NK-92 treated with Interleukin-12 subunit alpha and Interleukin-12 subunit beta, amount 100 ng/mL, for 24 hours (cell line): ENCODE measurements at places on chromosomes 11 and 22.

- no peak for DNase-seq
Observed at GRCh38 chr22:31089160-31090100, 8.3 kb downstream of the SMTN start.

GRCh38 chr11:28137832-28138231, 29.6 kb downstream of the METTL15 start:
- DNase-seq, result no peak

DNA sequence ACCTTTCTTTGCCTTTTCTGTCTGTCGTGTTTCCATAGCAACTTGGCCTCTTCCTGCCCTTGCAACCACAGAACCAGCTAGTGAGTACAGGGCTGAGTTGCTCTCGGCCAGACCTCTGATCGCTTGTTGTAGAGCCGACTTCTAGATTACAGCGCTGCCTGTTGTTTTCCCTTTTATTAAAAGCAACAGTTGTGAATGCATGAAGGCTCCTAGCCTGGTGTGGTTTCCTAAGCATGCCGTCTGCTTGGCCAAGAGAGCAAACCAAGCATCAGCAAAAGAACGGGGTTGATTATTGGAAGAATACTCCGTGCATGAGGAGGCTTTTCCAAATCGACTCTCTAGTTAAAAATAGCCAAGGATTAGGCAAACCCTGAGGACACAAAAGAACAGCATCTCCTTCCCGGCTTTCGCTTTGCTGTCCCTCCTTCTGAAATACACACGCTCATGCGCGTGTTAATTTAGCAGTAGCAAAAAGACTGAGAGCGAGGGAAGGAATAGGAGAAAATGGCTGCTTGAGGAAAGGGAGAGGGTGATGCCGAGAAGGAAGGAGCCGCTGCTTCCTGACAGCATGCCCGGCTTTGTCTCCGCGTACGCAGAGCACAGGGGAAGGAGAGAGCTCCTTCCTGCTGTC, 71.5 kb upstream of the TTC12 start:
- no peak for DNase-seq

DNA sequence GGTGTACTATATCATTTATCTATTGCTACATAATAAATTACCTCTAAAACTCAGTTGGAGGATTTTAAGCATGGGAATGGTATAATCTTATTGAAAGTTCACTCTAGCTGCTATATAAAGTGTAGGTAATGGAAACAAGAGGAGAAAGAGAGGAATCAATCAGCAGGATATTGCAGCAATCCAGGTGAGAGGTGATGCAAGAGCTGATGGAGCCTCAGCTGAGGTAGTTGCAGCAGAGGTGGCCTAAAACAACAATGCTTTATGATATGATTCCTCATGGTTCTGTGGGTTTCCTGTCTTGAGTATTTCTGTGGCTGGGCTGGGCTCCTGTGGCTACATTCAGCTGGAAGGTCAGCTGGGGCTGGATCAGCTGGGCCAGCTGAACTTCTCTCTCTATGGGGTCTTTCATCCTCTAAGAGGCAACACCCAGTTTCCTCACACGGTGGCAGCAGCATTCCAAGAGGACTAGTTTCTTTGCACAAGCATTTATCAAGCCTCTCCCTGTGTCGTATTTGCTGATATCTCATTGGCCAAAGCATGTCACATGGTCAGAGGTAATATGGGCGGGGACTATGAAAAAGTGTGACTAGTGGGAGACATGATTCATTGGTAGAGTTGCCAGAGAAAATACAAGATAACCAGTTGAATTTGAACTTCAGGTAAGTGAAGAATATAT, 135.4 kb upstream of the LARGE1 start:
- no peak for DNase-seq

GRCh38 chr11:581752-582151, 5.5 kb downstream of the PHRF1 start:
- DNase-seq, result no peak

DNA sequence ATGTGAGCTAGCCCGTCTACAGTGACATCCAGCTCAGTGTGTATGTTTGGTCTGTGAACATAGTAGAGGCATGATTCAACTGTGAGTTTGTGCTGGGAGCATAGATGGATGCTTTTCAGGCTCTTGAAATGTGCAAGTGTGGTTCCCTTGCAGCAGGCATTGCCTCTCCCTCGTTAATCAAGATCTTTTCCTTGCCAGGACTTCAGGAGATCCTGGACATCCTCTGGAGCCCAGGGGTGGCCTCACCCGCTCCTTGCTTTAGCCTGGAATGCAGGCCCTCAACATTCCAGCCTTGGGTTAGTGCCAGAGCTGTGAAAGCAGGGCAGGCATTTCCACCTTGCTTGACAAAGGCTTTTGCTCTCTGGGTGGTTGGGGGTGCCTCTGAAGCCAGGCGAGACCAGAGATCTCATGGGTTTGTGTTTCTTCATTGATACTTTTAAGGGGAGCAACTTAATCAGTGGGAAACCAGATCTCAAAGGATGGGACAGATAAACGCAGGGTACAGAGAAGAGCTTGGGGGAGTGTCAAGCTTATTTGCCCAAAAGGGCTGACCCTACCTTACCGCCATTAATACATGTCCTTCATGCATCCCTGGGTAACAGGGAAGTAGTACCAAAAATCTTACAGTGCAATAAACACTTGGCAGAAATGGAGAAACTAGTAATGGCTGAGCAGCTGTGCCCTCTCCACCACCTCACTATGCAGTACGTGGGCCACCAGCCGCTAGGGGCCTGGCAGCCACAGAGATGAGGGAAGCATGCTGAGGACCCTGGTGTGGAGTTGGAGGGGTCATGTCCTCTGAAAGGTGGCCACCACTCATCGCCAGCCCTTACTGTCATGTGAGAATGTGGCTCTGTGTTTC, 72.1 kb downstream of the PTPRJ start:
- no peak for DNase-seq

DNA sequence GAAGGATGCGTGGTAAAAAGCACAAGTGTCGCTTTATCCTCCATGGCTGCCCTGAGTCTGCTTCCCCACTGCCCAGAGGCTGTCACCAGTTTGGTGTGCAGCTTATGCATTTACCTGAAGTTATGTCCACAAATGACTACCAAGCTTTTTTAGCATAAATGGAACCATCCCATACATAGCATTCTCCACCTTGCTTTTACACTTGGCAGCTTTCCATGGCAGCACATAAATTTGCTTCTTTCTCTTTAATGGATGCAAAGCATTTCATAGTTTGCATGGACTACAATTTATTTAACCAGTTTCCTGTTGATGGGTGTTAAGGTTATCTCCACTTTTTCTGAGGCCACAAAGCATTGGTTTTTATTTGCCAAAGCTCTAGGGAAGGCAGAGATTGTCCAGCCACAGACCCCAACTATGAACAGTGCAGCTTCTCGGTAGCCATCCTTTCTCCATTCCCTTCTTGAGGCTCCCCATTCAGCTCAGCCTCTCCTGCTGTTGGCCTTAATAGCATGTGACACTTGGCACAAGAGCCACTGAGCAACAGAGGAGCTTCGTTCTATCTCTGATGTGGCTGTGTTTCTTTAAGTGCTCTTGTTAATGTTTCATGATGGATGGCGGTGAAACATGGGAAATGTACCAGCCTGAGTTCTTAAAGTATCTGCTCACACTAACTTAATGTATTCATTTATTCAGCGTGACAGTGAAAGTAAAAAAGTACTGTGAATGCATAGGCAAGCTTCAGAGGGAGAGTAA, 59.8 kb upstream of the NAV2 start:
- DNase-seq, result no peak

- no peak for DNase-seq
Observed at GRCh38 chr11:8775332-8775731, 92.7 kb downstream of the RPL27A start.

- no peak for DNase-seq
Observed at GRCh38 chr11:76801225-76801624, 18.1 kb downstream of the TSKU start.

DNA sequence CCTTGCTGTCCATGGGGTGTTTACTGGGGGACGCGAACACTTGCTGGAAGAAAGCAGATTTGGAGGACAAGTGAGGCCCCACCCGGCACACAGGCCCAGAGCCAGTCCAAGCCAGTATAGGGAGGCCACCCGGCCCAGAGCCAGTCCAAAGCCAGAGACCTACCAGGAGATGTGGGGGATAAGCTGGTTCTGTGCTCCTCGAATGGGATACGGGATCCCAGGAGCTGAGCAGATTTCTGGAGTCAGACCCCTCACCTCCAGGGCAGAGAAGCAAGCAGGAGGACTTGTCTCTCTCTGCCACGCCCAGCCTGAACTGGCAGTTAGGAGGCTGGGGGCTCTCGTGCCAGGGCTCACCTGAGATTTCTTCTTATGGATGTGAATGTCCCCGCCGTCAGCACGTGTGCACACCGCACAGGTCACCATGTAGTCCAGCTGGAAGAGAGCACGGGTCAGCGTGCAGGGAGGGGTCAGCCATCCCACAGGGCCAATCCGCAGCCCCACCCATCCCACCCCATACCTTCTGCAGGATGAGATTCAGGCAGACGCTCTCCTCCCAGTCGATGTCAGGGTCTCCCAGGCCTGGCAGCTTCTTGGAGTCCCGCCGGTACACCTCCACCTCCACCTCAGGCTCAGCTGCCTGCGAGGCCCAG, 35.3 kb downstream of the KIAA0930 start:
- no peak for DNase-seq

DNA sequence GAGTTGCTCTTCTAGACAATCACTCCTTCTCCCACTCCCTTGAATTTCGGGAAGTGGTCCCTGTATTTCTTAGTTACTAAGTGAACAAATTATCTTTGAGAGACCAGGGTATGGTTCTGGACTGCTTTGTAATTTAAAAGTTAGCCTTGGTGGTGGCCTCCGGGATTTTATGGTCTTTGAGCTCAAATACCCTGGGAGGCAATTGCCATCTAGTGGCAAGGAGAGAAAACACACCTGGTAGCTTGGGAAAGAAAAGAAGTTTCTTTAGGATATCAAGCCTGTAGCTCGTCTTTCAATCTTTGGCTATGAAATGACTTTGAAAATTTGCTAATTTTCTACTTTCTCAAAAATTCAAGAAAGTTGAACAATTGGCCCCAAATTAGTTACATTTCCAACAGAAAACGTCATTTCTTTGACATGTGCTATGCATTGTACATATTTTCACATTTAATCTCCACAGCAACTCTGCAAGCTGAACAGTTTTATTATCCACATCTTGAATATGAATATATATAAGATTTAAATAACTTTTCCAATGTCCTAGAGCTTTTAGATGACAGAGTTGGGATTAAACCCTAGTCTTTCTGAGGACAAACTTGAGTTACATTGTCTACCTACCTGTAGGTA, 39.1 kb downstream of the MMP27 start:
- no peak for DNase-seq

DNA sequence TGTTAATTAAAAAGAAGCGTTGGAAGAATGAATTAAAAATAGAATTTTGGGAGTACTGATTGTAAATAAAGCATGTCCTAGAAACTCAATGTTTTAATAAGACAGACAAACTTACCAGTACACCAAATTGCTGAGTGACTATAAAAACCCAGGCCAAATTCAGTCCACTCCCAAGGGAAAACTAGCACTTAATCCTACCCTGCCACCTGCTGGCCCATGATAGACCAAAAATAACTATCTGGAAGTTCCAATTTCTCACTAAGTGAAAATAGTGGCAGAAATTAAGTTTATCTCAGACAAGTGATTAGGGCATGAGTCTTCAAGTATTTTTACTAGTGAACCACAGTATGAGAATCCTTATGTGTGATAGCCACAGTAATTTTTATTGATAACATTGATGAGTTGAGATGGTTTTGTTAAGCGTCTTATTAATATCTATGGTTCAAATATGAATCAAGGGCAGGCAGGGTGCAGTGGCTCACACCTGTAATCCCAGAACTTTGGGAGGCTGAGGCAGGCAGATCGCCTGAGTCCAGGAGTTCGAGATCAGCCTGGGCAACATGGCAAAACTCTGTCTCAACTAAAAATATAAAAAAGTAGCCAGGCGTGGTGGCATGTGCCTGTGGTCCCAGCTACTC, 9.8 kb upstream of the DDX10 start:
- no peak for DNase-seq

DNA sequence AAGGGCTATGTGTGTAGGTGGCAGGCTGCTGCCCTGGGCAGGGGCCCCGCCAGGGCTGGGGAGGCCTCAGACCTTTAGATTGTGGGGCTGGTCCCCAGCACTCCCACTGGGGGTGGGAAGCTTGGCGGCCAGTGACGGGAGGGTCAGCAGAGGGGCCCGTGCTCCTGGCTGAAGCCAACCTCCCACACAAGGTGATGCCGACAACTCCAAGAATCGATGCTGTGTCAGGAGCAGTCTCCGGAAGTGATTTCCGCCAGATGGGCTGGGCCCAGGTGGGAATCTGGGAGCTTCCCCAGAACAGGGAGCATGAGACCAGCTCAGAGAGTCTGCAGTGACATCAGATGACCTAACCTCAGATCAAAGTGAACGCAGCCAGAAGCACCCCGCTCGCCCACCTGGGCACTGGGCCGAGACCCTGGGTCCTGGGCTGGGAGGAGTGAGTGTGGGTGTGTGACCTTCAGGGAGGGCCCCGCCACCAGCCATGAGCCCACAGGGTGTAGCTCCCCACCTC, 7.7 kb downstream of the TRPM5 start:
- DNase-seq, result no peak

- no peak for DNase-seq
Observed at GRCh38 chr22:24400034-24400725, 27.2 kb upstream of the ADORA2A start.

GRCh38 chr11:113319085-113319484, 4.7 kb downstream of the TTC12 start:
- DNase-seq, result no peak

- no peak for DNase-seq
Observed at GRCh38 chr11:101269990-101270660, 140.5 kb upstream of the PGR start.

- DNase-seq, result no peak
Observed at GRCh38 chr11:12163181-12163941, 53.0 kb downstream of the MICAL2 start.

GRCh38 chr22:28151151-28151816, 232.2 kb upstream of the PITPNB start:
- DNase-seq, result no peak

GRCh38 chr22:47736186-47737034, 974.0 kb downstream of the TBC1D22A start:
- no peak for DNase-seq

DNA sequence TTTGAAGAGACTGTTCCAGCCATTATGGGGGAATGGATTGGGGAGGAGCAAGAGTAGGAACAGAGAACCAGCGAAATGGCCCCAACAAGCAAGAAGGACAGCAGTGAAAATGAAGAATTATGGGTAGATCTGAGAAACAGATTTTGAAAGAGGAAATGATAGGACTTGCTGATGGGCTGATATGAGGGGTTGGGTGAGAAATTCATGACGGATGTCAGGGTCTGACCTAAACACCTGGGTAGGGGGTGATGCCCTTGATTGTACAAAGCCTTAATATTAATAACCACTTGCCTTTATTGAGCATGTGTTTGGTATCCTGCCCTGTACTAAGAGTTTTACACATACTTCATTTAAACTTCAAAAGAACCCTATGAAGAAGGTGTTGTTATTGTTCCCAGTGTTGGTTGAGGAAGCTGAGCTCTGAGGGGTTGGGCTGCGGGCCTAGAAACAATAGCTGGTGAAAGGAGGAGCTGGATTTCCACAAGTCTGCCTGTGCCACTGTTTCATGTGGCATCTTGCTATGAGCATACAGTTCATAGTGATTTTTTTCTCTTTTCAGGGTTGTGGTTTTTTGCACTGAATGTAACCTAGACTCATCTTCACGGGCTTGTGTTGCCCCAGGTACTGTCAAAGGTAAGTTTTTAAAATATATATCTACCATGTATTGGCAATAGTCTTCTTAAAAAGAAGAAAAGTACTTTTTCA, 61.1 kb upstream of the TNRC6B start:
- DNase-seq, result no peak

- no peak for DNase-seq
Observed at GRCh38 chr11:35938231-35938630, 5.6 kb upstream of the LDLRAD3 start.

GRCh38 chr11:133889188-133889587, 43.9 kb upstream of the SPATA19 start:
- DNase-seq, result no peak

GRCh38 chr11:134150195-134150903, 73.4 kb downstream of the NCAPD3 start:
- DNase-seq, result no peak
